LHCN-M2 (cell line): ENCODE measurements at places on chromosomes 2 and 18. TPM values are rescaled to one million over a fixed set of nuclear protein-coding genes. Genes with fewer than 3 reads are reported as not detected.

DNA sequence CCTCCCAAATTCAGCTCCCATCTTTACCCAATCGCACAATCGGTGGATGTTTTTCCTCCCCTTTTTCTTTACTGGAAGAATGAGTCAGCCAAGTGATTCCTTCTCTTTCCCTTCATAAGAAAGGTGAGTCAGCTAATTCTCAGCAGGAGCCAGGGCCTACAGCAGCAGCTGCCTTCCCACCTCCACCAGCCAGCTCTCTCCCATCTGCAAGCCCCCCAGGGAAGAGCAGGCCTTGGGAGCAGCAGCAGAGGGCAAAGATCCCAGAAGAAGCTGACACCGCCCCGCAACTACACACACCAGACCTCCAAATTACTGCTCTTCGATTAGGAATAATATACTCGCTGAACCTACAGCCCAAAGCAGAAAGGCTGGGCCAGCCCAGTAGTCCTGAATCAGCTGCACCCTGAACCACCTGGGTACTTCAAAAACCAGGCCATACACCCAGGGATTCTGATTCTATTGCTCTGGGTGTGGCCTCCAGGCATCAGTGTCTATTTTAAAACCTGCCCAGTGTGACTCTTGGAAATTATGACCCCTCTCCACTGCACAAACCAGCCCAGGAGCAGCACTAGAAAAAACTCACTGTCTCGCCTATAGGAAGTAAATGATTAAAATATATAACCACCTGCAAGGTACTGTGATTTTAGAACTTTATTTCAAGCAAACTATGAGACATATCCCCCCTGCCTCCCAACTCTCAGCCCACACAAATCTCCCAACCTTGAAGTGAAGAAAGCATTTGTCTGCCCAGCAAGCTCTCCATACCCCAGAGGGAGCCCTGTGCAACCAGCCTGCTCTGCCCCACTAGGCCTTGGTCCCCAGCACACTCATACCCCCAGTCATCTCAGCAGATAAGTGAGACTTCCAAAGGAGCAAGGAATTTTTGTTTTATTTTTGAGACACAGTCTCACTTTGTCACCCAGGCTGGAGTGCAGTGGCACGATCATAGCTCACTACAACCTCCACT is 7.3 kb downstream of the SFXN5 start:
- DNase-seq, result peak; percentile 90

GRCh38 chr2:172580544-172580943 is 24.7 kb downstream of the PDK1 start:
- no peak for DNase-seq

DNA sequence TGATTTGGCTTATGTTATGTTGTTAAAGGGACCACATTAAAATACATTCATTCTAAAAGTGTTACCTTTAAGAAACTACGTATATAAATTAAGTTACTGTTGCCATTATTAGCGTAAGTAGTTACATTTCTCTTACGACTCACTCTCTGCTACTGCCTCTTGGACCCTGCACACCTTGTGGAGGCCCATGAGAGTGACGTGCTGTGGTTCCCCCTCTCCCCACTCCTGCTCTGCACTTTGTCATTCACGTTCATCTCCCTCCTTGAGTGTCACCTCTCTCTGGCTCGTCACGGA is 830 bp upstream of the MERTK start:
- DNase-seq, result no peak

- DNase-seq, result no peak
Measured at GRCh38 chr2:178193496-178193822, 853 bp upstream of the OSBPL6 start.

DNA sequence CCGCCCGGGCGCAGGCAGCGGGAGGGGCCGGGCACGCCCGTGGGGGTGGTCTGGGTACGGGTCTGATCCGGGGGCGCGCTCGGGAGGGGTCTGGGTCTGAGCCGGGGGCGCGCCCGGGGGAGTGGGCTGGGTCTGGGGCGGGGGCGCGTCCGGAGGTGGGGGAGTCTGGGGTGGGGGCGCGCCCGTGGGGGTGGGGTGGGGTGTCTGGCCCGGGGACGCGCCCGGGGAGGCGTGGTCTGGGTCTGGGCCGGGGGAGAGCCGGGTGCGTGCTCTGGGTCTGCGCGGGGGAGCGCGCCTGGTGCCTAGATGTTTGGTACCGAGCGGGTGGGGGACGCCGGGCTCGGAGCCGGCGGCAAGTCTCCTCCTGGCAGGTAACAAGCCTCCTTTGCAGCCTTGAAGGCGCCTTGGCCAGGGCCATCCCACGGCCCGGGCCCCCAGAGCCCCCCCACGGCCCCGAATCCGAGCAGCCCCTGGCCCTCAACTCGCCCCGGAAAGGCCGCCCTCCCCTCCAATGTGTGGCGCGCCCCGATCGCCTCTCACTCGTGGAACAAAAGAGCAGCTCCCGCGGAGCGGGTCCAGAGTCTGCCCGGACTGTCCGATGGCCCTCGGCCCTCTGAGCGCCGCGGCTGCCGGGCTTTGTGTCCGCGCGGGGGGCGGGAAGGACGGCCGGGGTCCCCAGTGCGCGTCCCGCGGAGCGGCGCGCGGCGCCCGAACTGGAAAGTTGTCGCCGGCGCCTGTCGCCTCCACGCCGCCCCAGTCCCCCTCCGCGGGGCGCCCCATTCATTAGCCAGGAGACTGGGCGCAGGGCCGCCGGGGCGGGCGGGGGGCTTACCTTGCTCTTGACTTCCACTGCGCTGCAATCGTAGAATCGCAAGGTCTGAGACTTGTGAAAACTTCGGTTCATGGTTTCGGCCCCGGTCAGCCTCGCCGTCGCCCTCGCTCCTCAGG is 595 bp downstream of the PARD6G start:
- DNase-seq, result no peak

GRHL1 gene
- 0.40 and 0.90 TPM in 2 replicates for total RNA-seq

- DNase-seq, result no peak
Measured at GRCh38 chr2:120852200-120852815, 116.6 kb downstream of the GLI2 start.

DNA sequence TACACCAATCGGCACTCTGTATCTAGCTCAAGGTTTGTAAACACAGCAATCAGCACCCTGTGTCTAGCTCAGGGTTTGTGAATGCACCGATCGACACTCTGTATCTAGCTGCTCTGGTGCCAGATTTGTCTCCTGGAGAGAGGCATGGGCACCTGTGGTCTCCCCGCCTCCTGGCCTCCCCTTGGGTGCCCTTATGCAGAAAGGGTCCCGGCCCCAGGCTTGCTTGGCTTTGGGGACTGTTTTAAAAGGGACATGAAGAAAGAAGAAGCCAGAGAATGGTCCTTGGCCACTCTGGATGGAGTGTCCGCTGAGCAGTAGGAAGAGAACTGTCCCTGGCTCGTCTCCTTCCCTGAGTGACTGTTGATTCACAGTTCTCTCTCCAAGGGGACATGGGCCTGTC is 11.5 kb upstream of the ALPP start:
- no peak for DNase-seq

DNA sequence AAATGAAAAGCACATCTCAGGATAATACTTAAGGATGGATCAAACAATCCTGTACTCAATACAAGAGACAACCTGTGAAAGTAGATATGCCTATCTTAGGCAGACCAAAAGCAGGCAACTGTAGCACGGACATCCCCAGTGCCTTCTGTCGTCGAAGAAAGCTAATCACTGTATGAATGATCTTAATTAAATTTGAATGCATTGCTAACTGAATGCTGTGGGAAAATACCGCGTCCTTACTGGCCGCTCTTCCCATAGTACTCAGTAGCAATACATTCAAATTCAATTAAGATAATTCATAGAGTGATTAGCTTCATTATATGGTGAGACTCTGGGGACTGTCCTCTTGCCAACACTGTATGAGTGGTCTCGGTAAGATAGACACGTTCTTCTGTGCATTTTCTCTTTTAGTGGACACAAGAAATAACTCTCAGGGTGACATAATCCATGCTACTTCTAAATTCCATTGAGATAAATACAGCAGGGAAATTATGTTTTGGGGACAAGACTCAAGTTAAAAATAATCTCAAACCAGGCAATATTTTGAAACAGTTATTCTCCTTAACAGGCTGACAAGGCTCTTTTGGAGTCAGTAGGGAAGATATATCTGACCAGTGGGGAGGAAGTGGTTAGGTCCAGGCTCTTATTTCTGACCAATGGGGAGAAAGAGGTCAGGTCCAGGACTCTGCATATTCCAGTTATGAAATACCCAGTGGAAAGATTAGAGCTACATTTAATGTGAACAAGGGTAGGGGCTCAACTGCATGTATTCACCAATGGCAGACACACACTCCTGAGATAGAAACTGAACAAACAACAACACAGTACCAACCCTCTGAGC is 97.3 kb downstream of the DOCK10 start:
- DNase-seq, result peak; percentile 43

GRCh38 chr18:21184396-21184996 is 57.5 kb upstream of the GREB1L start:
- DNase-seq, result no peak

DNA sequence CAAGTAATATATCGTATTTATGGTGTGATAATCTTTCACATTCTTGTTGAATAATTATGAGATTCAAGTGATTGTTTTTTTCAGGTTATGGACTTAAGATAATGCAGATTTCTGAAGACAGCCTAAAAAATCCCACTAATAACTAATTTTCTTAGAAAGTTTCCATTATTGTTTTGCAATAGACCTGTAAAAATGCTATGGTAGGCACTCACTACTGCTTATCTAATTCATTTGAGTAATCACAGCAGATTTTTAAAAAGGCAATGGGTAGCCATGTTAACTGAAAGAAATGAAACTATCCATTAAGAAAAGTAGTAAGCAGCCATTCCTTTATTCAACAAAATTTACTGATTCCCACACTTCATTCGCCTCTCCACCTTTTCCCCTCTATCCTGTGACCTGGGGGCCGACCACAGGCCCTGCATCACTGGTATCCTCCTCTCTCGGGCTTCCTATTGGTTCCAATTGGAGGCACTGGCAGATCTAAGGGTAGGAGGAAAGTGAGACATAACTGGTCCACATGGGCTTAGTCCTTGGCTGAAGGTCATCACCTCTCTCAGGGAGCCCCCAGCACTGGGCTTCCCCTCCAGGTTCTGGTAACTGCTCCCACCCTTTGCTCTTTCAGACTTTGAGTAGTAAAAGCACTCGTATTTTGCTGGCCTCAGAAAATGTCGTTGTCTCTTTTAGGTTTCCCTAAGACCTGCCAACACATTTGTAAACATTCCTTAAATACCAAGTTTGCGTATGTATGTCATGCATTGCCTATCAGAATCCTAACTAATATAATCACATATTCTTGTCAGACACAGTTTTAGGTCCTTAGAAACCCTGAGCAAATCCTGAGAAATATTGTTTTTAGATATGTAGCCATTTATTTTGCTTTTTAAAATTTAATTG is 18.5 kb downstream of the RBMS1 start:
- no peak for DNase-seq

DNA sequence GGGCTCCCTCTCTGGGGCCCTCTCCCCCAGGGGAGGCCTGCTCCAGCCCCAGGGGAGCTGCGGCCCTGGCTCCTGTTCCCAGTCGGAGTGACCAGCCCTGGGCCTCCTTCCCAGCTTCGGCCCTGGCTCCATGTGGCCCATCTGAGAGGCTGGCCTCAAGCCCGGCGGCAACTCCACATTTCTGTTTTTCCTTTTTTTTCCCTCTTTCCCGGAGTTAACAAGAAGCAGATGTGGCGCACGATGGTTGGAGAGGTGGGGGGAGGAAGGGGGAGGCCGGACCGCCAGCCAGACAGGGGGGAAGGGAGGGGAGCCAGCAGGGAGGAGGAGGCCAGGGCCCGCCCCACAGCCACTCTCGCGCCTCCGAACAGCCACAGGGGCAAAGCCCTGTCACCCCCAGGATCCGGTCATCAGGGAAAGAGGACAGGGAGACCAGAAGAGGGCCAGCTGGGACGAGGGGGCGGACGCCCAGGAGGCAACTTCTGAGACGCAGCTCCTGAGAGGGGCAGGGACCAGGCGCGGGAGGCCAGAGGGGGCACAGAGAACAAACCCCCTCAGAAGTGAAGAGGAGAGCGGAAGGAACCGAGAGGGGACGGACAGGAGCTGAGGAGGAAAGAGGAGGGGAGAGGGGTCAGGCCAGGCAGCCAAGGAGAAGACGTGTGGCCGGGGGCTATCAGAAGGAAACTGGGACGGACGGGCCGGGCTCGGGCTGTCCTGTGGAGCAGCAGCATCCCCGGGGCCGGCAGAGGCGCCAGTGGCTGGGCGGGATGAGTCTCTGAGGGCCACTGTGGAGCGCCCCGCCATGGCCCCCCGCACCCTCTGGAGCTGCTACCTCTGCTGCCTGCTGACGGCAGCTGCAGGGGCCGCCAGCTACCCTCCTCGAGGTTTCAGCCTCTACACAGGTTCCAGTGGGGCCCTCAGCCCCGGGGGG is at the start of gene EMILIN1:
Gene EMILIN1 (plus strand): TSS at position 349 of the 928 bp plus-strand sequence. CDS start 451 bp downstream, at position 800.
- DNase-seq, result no peak

DNA sequence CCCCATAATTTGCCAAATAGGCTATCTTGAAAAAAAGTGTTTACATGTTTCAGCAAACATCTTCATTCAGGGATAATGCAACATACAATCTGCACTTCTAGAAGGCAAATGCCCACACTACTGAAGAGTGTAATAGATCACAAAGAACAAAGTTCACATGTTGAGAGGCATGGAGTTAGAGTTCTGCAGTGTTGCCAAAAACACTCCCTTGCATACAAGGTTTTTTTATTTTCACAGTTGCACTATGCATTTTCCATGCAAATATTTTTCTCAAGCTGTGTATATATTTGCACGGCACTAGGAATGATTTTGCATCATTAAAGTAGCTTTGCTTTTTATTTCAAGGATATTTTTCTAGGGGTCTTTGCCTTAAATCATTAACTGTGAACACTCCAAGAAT is 409.9 kb downstream of the THSD7B start:
- DNase-seq, result no peak

STK36 gene
- total RNA-seq, result 20.3 and 25.8 TPM in 2 replicates

CTNNA2 gene
- 0.06 TPM in 2 replicates for total RNA-seq

WDR12 gene
- total RNA-seq, result 33.5 and 41.0 TPM in 2 replicates

- no peak for DNase-seq
Measured at GRCh38 chr18:6579486-6579885, 150.0 kb upstream of the ARHGAP28 start.

- peak; percentile 91 for DNase-seq
Measured at GRCh38 chr2:85846411-85846810, 42.4 kb downstream of the ST3GAL5 start.

CCDC141 gene
- 2.4 and 3.7 TPM in 2 replicates for total RNA-seq

GRCh38 chr2:171004363-171004762 is 75.3 kb downstream of the GORASP2 start:
- DNase-seq, result no peak

FBXO36 gene
- 3.1 TPM in 2 replicates for total RNA-seq

GRCh38 chr2:80670763-80671162 is 366.2 kb upstream of the LRRTM1 start:
- DNase-seq, result no peak

- no peak for DNase-seq
Measured at GRCh38 chr2:152577579-152577978, 139.7 kb downstream of the PRPF40A start.

INHBB gene
- 0.26 and 0.46 TPM in 2 replicates for total RNA-seq

DNA sequence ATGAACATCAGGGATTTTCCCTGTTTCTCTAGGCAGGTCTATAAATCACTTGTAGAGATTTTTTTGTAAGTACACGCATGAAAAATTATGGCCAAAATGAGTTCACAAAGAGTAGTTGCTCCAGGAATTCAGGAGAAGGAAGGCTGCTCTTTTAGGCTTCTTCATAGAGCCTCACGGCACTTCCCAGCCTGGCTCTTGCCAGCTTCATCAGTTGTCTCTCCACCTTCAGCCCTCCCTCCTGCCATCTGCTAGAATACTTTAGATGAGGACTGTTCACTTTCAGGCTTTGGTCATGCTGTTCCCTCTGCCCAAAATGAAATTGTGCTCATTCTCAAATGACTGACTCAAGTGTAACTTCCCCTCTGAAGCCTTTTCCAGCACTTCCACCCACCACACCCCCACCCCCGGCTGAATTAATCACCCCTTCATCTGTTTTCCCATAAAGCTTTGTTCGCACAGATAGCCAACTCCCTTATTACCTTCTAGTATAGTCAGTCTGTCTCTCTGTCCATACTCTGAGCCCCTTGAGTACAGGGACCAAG is 1.8 kb upstream of the ABCA12 start:
- no peak for DNase-seq

SLC23A3 gene
- 0.06 TPM in 1 of 2 replicates, not detected in the other for total RNA-seq
